ENCODE measurements at places on chromosomes 6 and 20. TPM values are rescaled to one million over a fixed set of nuclear protein-coding genes. Genes with fewer than 3 reads are reported as not detected.

The TFAP2D gene
- not detected for total RNA-seq

DNA sequence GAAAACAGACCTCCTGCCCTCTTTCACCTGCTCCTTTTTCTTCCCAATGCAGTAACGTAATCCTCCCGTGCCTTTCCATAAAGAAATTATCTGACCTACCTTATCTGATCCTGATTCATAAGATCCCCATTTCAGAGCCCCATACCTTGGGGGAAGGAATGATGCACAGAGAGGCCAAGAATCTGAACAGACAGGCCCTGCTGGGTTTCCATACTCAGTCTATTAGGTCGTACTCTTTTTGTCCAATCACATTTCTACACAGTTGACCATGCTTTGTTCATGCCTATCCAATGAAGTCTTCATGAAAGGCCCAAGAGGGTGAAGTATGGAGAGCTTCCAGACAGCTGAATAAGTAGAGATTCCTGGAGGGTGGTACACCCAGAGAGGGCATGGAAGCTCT is 25.3 kb downstream of the SRPK1 start:
- no peaks in the 10 kb centered on the region for H3K4me1 ChIP-seq
- no peak overlapping the region for H3K27ac ChIP-seq
- DNase-seq: no peak
- H3K27me3 ChIP-seq: no peaks in the 10 kb centered on the region
- H3K36me3 ChIP-seq: no peaks in the 10 kb centered on the region

- H3K4me3 ChIP-seq: no peak overlapping the region
- no peak overlapping the region for H3K27ac ChIP-seq
- H3K36me3 ChIP-seq: no peaks in the 10 kb centered on the region
- no peaks in the 10 kb centered on the region for H3K27me3 ChIP-seq
- no peak for DNase-seq
Observed at GRCh38 chr6:121847806-121848522, 412.5 kb downstream of the GJA1 start.

DNA sequence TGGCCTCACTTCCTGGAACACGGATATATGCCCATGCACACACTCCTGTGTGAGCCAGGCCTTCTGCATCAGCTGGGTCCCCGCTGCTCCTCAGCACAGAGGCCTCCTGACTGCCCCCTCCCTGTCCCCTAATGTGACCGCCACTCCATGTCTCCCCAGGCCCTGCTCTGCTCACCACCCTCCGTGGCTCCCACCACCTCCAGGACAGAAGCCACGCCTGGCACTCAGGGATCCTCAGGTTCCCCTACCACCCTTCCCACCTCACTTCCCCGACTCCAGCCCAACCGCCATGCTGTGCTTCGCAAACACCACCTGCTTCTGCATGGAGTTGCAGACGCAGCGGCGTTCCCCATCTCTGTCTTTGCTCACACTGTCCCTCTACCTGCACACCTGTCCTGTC is 4.3 kb upstream of the SRC start:
- H3K27ac ChIP-seq: no peak overlapping the region
- no peaks in the 10 kb centered on the region for H3K27me3 ChIP-seq
- peaks cover 10% of the 10 kb centered on the region for H3K4me1 ChIP-seq
- H3K36me3 ChIP-seq: no peaks in the 10 kb centered on the region

DNA sequence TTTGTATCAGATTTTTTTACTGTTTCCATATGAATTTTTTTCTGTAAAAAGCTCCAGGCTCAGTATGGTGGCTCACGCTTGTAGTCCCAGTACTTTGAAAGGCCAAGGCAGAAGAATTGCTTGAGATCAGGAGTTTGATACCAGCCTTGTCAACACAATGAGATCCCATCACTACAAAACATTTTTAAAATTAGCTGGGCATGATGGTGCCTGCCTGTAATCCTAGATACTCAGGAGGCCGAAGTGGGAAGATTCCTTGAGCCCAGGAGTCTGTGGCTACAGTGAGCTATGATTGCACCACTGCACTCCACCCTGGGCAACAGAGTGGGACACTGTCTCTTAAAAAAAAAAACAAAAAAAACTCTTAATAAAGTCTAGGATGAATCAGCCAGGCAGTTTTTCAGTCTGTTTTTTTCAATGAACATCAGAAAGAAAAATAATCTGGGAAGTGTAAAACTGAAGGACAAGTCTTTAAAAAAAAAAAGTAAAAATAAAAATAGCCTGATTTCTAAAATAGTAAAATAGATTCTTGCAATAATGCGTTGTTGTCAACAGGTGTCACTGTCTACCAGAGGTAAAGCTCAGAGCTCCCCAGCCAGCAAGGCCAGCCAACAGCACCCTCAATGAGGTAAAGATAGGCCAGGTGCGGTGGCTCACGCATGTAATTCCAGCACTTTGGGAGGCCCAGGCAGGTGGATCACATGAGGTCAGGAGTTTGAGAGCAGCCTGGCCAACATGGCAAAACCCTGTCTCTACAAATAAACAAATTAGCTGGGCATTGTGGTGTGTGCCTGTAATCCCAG is 9.3 kb upstream of the ATG5 start:
- no peaks in the 10 kb centered on the region for H3K4me1 ChIP-seq
- DNase-seq: peak; percentile 31
- no peak overlapping the region for H3K27ac ChIP-seq
- no peak overlapping the region for H3K4me3 ChIP-seq

DNA sequence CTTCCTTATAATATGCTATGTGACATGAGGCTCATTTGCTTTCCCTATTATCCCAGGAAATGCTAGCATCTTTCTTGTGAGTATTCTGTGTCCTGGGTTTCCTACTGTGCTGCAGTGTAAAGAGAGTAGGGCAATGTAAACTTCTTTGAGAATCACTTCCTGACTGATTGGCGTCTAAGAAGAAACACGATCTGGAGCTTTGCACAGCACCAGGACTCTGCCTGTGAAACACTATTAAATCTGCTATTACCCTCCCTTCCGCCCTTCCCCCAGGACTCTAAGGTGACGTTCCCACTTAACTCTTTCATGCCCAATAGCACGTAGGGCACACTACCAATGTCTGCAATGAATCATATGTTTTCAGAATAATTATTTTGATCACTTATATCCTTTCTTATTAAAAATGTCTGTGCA is 607.3 kb upstream of the CITED2 start:
- H3K36me3 ChIP-seq: no peaks in the 10 kb centered on the region
- H3K27ac ChIP-seq: peak overlapping the region; percentile 49
- no peaks in the 10 kb centered on the region for H3K4me1 ChIP-seq
- no peak overlapping the region for H3K4me3 ChIP-seq
- DNase-seq: peak; percentile 48

DNA sequence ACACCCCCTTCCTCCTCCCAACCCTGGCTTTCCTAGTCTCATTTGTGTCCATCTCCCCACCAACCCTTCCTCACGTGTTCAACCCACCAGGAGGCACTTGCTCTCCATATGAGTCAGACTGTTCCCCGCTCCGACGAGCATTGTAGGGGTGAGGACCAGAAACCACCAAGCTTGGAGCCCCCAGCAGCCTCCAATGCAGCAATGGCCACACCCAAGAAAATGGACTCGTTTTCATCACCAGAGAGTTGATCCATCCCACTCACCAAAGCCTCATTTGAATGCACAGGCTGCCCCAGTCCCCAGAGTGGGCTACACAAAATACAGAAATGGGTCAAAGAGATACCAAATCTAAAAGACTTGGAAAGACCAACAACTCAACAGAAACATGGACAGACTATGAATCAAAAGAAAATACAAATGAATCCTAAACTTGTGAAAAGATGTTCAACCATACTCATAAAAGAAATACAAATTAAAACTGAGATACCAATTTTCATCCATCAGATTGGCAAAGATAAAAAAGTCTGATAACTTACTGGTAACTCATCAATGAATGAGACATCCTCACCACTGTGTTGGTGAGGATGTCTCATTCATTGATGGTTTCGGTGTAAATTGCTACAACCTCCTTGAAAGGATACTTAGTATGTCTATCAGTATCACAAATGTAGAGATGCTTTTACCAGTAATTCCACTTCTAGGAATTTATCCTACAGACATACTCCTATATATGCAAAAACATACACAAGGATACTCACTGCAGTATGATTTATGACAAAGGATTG is 68.1 kb downstream of the TRERF1 start:
- no peaks in the 10 kb centered on the region for H3K4me1 ChIP-seq
- H3K27ac ChIP-seq: no peak overlapping the region
- H3K27me3 ChIP-seq: no peaks in the 10 kb centered on the region
- H3K4me3 ChIP-seq: no peak overlapping the region

DNA sequence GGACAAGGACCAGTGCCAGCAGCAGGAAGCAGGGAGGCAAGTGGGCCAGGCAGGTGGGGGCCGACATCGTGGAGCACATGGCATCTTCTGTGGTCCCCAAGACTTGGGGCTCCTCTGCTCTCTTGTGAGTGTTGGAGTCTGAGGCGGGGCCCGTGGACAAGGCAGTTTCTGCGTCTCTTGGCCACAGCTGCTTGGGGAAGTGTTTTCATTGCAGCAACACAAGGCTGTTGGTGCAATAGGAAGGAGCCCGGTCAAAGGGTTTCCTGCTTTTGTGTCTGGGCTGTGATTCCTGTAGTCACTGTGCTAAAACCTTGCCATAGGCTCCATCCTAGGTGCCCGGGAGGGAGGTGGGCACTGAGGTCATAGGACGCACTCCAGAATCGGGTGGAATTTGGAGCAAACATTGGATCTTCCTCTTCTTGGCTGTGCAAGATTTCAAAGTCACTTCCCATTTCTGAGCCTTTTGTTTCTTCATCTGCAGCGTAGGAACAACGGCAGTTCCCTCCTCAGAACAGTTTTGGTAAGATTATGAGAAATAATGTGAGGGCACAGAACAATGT is at the start of gene SIRPB2:
SIRPB2 (minus strand) TSS at position 140 of the 560 bp plus-strand sequence; CDS start at position 79, 61 bp downstream.
- peak within 1 kb of the TSS; percentile 46 for H3K27ac ChIP-seq
- no peaks in the 10 kb centered on the region for H3K4me1 ChIP-seq
- H3K36me3 ChIP-seq: no peaks in the 10 kb centered on the region

GRCh38 chr6:18742406-18742805 is 355.3 kb downstream of the RNF144B start:
- H3K4me1 ChIP-seq: no peaks in the 10 kb centered on the region
- H3K4me3 ChIP-seq: no peak overlapping the region
- DNase-seq: no peak

GRCh38 chr20:37899105-37900045 is 3.6 kb upstream of the VSTM2L start:
- no peak overlapping the region for H3K27ac ChIP-seq
- no peak for DNase-seq
- peaks cover 23% of the 10 kb centered on the region for H3K27me3 ChIP-seq
- no peaks in the 10 kb centered on the region for H3K4me1 ChIP-seq
- no peaks in the 10 kb centered on the region for H3K36me3 ChIP-seq
- no peak overlapping the region for H3K4me3 ChIP-seq

All from colonic mucosa (tissue), 4 donors.